ENCODE measurements at places on chromosomes 1 and 21.

DNA sequence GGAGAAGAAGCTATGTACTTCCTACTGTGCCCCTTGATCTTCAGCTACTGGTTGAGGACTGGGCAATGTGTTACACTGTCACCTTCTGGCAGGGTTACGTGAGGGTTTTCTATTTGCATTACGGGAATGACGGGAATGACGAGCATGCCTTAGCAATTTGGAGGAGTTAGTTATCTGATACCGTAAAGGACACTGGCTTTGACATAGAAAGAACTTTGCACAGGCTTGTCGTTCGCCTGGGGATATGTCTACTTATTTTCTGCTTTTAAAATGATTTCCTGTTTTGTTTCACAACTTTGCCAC is 19.8 kb upstream of the ACBD6 start:
- DNase-seq = no peak

GRCh38 chr1:47229031-47229885 is 2.8 kb downstream of the TAL1 start:
- no peak for DNase-seq

DNA sequence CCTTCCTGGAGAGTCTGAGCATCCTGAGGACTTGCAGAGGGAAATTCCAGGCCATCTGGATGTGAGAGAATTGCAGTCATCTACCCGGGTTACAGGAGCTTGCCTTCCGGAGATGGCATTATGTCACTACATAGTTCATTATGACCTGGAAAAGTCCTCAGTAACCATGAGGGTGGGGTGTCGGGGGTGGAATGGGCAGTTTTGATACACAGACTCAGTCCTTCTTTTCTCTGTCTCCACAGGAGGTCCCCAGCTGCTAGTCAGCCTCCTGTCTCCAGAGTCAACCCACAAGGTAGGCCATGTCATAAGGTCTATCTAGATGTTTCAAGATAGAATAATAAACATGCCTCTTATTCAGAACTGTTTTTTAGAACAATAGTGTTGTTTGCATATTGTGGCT is 268.2 kb upstream of the SGIP1 start:
- no peak for DNase-seq

DNA sequence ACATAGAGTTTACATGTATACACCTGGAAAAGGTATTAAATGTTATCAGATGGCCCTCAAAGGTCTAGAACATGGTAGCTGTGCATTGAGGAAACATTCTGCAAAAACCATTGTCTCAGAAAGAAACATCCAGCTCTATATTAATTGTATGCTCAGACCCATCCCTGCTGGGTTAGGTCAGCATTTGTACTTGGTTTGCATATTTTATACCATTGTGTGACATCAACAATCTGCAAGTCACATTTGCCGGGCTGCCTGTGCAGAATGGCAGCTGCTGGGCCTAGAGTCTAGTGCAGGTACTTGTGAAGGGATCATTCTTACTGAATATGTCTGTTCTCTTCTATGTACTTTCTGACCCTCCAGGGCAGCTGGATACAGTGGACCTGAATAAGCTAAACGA is 43.9 kb upstream of the LAMC2 start:
- no peak for DNase-seq

GRCh38 chr1:229642376-229642775 is 16.3 kb downstream of the URB2 start:
- no peak for DNase-seq

- DNase-seq = no peak
These were observed 195.7 kb downstream of the DYRK1A start for GRCh38 chr21:37561941-37562919.

- no peak for DNase-seq
These were observed 121.3 kb downstream of the TGFB2 start for GRCh38 chr1:218466341-218467010.

- DNase-seq = no peak
These were observed 75.2 kb upstream of the AK4 start for GRCh38 chr1:65072845-65073244.

GRCh38 chr1:235617808-235618207 is 31.8 kb downstream of the GNG4 start:
- DNase-seq = no peak

DNA sequence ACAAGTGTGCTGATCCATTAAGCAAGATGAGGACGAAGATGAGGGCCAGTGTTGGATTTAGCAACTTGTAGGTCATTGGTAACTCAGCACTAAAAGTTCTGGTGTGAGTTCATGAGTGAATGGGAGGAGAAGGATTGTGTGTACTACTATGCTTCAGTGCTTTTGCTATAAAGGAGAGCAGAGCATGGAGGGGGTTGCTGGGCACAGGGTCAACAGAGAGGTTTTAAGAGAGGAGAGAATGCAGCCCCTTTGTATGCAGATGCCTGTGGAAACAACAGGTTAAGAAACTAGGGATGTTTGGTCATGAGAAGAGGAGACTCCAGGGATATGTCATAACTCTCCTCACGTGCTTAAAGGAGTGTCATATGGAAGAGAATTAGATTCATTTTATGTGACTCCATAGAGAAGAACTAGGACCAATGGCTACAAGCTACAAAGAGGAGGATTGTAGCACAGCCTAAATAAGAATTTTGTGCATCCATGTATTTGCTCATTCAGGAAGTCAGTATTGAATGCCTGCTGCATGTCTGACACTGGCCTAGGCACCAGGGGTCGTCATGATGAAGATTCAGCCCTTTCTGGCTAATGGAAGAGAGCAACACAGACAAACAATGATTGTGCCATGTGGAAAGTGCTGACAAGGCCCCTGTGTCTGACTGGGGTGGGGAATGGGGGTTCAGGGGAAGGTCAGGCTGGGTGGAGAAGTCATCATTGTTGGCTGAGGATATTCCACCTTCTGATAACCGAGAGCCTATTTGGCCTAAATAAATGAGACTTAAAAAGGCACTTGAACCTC is 53.5 kb downstream of the KIRREL1 start:
- DNase-seq = no peak

GRCh38 chr1:182050481-182051448 is 10.7 kb downstream of the ZNF648 start:
- DNase-seq = peak; percentile 42

GRCh38 chr1:204927673-204928641 is 57.3 kb downstream of the NFASC start:
- DNase-seq = no peak

DNA sequence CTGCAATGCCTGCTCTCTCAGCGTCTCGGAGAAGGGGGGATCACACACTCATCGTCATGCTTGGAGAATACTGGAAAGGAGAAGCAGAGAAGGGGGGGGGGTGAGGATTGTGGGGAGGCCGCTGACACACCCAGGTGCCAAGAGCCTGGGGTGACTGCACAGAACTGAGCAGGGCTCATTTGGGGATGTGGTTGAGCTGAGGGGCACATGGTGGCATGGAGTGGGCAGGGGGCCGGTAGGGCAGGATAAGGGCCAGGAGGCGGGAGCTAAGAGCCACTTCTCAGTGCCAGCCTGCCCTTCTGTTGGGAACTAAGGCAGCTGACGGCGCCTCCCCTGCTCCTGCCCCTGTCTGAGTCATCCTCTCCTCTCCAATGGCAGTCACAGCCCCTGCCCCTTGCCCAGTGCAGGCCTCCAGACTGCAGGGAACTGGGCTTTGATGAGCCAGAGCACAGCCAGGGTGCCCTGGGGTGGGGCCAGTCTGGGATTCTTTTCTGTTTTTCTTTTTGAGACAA is 27.2 kb downstream of the MRPL37 start:
- peak; percentile 86 for DNase-seq

GRCh38 chr1:154809436-154810413 is 60.4 kb downstream of the KCNN3 start:
- peak; percentile 73 for DNase-seq

GRCh38 chr1:167221126-167221737 is 546 bp downstream of the POU2F1 start:
- peak; percentile 66 for DNase-seq

DNA sequence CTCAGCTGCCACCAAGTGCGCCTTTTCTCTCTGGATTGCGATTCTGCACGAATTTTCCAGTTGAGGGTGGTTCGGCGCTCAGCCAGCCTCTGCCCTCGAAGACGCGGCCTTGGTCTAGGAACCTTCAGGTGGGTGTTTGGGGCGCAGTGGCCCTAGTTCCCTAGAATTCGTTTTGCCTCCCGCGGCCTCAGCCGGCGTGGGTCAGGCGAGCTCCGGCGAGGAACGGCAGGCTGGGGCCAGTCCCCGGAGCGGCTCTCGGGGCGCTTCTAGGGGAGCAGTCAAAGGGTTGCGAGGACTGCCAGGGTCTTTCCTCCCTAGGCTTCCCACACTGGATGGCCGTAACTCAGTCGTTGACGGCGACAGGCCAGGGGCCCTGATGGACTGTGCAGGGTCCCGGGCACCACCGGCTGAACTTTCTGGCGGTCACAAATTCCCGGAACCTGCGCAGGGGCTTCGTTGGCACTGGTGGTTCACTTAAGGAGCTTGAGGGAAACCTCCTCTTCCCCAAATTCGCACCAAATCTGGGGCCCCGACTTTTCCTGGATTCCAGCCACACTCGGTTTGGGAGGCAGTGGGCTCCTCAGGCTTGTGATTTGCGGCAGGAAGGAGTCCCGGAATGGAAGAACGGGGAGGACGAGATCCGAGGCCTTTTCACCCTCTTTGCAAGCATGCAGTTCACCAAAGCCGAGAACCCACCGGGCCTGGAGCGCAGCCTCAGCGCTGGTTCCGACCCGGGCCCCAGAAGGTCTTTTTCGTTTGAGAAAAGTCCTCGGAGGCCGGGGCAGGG is 1.2 kb downstream of the DMBX1 start:
- DNase-seq = no peak

- DNase-seq = peak; percentile 43
These were observed 42.8 kb downstream of the MRPL39 start for GRCh38 chr21:25564349-25564948.

DNA sequence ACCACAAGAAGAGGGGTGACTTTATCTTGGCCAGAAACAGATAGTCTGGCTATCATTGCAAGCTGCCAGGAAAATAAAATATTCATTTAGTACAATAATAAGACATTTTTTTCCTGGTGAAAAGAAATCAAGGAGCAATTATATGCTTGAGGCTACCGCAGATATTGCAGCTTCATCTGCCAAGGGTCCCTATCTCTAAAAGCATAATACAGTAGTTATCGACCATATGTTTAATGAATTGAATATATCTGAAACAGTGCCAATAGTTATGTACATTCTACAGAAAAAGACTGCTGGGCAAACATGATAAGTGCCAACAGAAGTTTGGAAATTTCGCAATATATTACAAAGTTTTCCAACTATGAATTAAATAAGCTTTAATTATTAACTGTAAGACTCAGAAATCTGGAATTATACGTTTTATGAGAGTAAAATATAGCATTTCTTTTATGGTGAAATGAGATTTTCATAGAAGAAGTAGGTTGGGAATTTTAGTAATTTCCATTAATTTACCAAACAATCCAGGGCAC is 561.1 kb upstream of the ZP4 start:
- no peak for DNase-seq

- no peak for DNase-seq
These were observed 3.0 kb downstream of the SLC19A1 start for GRCh38 chr21:45539046-45539795.

DNA sequence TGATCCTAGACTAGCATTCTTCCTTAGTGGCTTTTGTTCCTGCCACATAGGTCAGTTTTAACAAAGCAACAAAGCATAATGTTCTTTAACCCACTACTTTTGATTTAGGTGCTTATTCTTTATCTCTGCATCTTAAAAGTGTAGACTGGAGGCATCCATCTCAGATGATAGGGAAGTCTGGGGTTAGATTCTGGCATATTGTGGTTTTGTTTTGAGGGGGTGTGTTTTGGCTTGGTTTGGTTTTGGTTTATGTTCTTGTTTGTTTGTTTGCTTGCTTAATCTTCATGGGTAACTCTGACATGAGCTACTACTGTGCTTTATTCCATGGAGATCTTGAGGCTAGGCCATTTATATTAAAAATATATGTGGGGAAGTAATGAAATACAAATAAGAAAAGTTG is 40.3 kb upstream of the MYOCOS start:
- no peak for DNase-seq

GRCh38 chr1:43337588-43337987 is at the start of gene MPL:
Gene MPL (plus strand): TSS chr1:43337818. CDS start chr1:43337849, 31 bp downstream.
- no peak for DNase-seq

DNA sequence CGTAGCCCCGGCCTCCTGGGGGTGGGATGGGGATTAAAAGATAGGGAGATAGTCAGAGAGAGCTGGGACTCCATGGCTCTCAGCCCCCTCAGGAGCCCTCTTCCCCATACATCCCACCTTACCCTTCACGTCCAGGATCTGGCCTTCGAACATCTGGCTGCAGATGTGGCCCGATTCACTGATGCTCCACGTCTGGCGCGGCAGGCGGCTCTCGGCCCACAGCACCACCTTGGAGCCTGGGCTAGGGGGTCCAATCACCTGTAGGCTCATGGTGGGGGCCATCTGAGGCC is 4.2 kb downstream of the CD52 start:
- DNase-seq = no peak

DNA sequence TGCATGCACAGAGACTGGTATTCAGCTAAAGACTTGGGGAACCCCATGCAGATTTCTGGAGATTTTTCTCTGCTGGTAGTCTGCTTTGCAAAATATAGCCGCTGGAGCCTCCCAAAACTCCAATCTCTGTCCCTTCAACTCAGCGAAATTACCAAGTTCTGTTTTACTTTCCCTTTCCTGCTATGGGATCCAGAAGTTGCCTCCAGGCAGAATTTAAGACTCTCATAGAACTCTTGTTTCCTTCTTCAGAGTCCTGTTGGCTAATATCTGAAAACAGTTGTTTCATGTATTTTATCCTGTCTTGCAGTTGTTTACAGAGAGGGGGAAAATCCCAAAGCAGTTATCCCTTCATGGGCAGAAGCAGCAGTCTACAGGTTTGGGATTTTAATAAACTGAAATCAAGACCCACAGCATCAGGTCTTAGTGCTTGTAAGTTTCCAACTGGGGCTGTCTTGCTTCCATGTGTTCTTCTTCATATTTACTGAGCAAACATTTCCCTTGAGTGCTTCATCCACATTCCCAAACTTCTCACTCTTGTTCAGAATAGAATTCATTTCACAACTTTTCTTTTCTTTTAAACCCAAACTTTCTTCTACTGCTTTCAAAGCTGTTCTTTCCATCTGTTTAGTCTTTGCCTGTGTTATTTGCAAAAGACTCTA is 221.3 kb upstream of the DMRTA2 start:
- DNase-seq = no peak

- no peak for DNase-seq
These were observed 21.4 kb upstream of the LSM10 start for GRCh38 chr1:36419140-36419539.

DNA sequence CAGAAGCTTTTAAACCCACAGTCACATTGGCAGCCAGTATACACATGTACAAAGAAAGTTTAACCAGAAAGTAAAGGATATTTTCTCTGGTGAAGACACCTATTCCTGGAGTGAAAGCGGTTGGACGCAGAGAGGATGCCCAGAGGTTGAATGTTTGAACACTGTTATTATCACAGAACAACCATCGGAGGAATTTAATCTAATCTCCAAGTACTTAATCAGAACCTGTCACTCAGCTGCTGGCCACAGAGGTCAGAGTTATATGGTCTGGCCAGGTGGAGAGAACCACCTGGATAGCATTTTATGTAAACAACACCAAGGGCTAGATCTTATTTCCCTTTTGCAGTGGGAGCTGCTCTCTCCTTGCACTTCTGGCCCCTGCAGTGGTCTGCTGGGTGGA is 29.4 kb downstream of the SPATA46 start:
- no peak for DNase-seq

Data from suppressor macrophage treated with lipopolysaccharide for 1 hour (primary cell).